ENCODE measurements at places on chromosomes 7 and 10.

- no peak for DNase-seq
These were observed 38.5 kb downstream of the ZNF438 start for GRCh38 chr10:30993155-30993554.

- DNase-seq = no peak
These were observed 4.4 kb downstream of the BICC1 start for GRCh38 chr10:58517081-58517480.

- DNase-seq = no peak
These were observed 400.4 kb upstream of the POM121L12 start for GRCh38 chr7:52635021-52635420.

GRCh38 chr7:122790591-122790990 is 87.9 kb upstream of the RNF148 start:
- no peak for DNase-seq

DNA sequence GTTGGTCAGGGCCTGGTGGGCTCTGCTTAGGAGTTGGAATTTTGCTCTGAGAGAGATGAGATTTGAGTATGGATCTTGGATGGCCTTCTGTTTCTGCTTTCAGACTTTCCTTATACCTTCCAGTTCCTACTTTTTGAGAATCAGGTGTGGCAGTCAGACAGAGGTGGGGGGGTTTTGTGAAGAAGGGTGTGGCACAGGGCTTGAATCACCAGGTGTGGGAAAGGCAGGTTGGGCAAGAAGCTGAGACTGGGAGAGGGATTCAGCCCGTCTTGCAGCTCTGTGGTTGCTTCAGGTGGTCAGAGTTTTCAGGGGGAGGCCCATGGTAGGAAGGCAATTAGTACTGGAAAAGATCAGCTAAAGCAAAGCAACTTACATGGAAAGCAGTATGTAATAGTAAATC is 340.2 kb downstream of the LRMDA start:
- no peak for DNase-seq
